Neural crest cell (in vitro differentiated cells): ENCODE measurements at places on chromosomes 13 and 19.

- no peak for DNase-seq
Observed at GRCh38 chr13:75307370-75307949, 174.5 kb downstream of the TBC1D4 start.

GRCh38 chr13:30846311-30846710 is 59.8 kb upstream of the MEDAG start:
- no peak for DNase-seq

GRCh38 chr19:56076498-56076897 is 44.6 kb downstream of the ZNF787 start:
- DNase-seq, result peak; percentile 76

DNA sequence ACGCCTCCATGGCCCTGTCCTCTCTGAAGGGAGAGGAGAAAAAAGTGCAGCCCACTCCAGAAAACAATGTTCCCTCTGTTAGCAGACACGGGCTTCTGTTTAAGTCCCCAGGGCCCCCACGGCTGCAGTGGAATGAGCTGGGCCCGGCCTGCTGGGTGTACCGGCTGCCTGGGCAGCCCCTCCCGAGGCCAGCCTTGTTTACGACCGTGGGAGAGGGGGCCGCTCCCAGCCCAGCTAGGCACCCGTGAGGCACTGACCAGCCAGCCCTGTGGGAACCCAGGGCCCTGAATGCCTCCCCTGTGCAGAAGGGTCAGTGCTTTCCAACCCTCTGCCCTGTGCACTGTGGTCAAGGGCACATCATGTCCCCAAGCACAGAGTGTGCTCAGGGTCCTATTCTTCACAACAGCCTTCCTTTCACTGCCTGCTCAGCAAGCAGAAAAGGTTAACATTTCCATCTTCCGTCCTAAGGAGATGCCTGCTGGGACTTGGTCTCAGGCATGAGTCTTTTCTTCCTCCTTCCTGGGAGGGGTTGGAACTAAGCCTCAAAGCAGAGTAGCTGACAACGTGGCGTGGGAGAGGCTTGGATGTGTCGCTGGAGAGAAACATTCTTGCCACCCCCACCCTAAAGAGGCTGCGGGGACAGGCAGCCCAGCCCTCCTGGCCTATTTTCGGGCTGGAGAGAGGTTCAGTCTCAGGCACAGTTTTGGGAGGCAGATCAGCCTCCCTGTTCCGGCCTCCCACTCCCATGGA is 90.1 kb downstream of the RGCC start:
- peak; percentile 52 for DNase-seq

GRCh38 chr13:73542446-73542845 is 483.6 kb downstream of the KLF5 start:
- no peak for DNase-seq

DNA sequence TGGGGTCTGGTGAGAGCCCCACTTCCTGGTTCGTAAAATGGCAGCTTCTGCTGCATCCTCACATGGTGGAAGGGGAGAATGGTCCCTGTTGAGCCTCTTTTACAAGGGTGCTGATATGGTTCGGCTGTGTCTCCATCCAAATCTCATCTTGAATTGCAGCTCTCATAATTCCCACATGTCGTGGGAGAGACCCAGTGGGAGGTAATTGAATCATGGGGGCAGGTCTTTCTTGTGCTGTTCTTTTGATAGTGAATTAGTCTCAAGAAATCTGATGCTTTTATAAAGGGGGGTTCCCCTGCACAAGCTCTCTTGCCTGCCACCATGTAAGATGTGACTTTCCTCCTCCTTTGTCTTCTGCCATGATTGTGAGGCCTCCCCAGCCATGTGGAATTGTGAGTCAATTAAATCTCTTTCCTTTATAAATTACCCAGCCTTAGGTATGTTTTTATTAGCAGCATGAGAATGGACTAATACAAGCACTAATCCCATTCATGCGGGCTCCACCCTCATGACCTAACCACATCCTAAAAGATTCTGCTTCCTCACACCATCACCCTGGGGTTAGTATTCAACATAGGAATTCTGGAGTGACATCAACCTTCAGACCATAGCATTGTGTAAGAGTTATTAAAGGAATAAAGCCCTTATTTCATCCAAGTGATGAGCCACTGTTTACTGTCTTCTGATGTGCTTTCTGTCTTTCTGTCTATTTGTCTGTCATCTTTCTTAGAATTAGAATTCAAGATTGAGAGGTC is 159.0 kb upstream of the IRS2 start:
- no peak for DNase-seq

- DNase-seq, result no peak
Observed at GRCh38 chr13:48500652-48501197, 32.2 kb downstream of the RCBTB2 start.

- DNase-seq, result no peak
Observed at GRCh38 chr13:105327581-105328126, 1207.8 kb downstream of the EFNB2 start.

DNA sequence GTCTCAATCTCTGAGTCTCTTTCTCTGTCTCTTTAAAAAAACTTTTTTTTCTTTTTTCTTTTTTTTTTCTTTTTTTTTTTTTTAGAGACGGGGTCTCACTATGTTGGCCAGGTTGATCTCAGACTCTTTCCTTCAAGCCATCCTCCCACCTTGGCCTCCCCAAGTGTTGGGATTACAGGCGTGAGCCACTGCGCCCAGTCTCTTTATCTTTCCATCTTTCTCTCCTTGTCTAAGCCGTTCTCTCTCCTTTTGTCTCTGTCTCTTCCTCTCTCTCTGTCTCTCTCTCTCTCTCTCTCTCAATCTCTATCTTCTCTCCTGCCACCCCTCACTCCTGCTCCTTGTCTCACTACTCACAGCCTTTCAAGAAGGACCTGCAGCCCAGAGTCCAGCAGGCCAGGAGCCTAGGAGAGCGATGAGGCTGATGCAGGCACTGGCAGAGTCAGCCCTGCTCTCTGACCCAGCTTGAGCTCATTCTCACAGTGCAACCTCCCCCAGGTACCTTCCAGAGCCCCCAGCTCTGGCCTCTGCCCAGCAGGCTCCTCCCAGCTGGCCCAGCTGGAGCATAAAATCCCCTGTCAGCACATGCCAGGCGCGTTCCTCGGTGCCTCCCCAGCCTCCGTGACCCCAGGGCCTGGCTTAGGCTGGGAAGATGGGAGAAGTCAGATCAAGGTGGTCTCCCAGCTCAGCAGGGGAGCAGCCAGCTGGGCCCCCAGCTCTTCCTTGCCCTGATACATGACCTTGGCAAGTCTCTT is at the start of gene NPHS1:
NPHS1 (minus strand) TSS at position 476 of the 752 bp plus-strand sequence. CDS start 667 bp downstream, outside the sequence.
- DNase-seq, result no peak

DNA sequence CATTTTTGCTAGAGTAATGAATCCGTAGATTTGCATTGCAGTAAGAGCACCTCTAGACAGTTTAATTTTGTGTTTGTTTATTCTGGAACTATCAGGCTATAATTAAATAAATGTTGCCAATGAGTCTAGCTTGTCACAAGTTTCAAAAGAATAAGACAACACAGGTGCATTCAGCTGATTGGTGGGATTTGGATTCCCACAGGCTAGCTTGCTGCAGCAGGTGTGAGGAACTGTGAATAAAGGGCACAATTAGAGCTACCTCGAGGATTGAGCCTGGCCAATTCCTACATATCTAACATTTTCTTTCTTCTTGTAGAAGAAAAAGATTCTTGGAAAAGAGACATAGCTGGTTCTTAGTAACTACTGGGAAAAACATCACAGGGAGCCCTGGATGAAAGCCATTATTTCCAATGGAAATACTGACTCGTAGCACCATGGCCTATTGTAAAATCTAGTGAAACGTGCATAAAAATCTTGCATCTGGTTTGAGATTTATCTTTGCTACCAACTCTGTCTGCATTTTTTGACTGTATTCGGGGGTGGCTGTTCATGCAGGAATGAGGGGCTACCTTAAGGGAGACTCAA is 360.9 kb downstream of the FGF9 start:
- no peak for DNase-seq

GRCh38 chr13:94318418-94318817 is 161.1 kb downstream of the DCT start:
- no peak for DNase-seq

GRCh38 chr13:47934371-47934770 is 66.7 kb downstream of the SUCLA2 start:
- no peak for DNase-seq

DNA sequence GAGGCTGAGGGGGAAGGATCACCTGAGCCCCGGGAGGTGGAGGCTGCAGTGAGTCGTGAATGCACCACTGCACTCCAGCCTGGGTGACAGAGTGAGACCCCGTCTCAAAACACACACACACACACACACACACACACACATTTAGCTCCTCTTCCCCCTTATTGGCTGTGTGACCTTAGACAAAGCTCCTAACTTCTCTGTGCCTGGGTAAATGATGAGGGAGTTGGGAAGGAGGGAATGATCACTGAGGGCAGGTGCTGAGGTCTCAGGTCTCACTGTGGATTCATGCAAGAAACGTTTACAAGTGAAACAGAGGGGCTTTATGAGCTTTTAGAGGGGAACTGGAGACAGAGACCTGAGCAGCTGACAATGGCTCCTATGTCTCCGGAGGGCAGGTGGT is 16.9 kb upstream of the BCL3 start:
- no peak for DNase-seq

DNA sequence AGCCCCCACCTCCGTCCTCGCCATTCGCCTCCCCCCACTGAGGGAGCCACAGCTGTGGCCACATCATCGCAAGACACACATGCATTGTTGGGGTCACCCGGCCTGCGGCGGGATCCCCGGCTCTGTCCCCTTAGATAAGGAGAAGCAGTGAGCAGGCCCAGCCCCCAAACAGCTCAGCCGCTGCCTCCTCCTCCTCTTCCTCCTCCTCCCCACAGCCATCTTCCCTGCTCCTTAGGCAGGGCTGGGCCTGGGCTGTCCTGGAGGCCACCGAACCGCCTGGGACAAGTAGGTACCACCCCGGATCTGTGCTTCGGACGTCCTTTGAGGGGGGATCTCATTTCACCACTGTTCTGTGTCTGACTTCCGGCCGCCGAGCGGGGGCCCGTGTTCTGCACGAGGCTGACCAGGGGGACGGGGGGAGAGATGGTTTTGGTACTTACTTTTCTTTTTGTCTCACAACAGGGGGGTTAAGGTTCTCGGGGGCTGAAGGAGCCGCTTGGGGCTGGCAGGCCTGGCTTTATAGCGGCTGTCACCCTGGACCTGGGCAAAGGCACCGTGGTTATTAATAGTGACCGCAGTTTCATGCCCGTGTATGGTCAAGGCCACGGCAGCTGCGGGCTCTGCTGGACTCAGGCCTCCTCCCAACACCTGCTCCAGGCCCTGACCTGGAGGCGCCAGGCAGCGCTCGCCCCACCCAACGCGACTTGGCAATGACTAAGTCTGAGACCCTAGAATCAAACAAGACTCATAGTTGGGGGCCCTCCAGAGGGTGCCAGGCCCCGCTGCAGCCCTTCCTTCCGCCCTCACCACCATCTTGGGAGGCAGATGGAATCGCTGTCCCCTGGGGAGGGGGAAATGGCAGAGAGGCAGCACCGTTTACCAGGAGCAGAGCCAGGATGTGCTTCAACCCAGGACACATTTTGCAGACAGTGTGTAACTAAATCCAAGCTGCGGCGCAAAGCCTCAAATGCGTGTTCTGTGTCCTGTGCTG is 18.3 kb downstream of the NMRK2 start:
- no peak for DNase-seq

GRCh38 chr19:36152352-36153091 is at the start of gene COX7A1:
Gene COX7A1, minus strand, starts transcription at chr19:36152447. Its CDS starts 40 bp downstream, at chr19:36152407.
- DNase-seq, result no peak

DNA sequence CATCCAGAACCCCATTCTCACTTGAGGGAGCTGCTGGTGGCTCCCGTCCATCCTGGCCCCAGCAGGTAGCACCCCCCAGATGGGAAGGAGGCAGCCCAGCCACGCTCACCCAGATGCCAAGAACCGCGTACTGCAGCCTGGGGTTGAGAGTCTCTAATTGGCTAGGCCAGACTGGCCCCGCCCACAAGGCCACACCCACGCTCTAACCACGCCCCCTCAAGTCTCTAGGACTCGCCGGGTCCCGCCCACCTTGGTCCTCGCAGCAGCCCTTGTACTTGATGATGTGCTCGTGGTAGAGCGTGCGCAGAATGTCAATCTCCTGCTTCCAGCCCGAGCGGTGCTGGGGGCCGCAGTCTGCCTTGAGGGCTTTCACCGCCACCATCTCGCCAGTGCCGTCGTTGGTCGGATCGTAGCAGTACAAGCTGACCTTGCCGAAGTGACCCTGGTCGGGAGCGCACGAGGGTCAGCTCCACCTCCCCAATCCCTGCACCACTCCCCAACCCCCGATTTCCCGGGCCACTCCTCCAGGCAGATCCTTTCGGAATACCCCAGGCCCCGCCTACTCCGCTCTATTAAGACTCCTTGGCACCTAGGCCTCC is 14.5 kb upstream of the ICAM3 start:
- DNase-seq, result peak; percentile 68

DNA sequence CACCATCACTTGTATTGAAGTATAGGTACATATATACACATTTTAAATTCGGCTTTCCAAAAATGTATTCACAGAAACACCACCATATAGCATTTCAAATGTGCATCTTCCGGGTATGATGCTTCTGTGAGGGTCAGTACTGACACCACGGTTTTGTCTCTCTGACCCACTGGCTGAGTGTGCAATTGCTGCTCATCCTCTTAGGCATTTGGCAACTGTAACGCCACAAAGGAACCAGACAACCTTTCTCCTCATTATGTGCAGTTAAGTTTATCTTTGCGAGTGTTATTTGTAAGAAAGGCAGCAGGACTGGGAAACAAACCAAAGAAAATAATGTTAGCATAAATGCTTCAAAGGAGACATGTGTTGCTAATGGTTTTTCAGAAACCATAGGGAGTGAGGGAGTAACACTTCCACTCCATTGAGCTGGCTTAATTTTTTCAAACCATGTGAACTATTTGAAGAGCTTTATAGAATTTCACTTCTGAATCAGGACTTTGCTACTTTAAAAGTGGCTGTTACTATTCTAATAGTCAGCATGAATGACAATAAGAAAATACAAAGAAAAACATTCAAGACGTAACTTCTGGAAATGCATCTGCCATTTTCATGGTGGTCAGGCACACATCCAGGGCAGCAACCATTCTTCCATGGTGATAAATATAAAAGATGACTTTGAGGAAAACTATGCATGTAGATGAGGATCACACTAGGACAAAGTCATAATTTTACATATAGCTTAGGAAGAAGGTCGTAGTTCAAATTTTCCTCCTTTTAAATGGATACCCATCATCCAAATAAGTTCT is 423.3 kb downstream of the MZT1 start:
- DNase-seq, result no peak

DNA sequence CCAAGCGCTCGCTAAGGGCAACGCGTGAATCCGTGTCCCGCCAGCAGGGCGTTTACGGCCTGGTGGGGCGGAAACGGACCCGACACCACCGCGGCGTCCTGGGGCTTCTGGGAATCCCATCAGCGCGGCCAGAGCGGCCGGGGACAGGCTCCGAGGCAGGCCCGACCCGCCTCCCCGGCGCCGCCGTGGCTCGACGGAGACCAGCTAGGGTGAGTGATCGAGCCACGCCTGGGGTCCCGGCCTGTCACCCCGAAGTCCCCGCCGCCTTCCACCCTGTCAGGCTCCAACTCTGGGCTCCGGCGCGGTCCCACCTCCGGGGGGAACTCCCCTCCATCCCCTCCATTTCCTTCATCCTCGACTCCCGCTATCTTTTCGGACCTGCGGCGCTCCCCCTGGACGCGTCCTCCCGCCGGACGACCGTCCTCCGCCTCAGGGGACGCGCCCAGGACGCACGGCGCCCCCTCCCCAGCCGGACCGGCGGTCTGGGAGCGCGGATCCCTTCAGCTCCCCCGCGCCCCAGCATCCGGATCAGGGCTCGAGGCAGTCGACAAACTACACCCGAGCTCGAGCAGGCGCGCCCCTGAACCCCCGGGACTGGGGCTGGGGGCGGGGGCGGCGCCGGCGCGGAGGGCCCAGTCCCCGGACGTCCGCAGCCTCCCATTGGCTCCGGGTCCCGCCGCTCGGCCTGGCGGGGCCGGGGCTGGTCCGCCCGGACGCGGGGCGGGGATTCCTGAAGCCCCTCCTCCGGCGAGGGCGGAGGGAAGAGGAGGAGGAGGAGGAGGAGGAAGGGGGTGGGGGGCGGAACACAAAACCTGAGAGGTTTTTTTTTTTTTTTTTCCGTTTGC is 638 bp upstream of the BICRA start:
- peak; percentile 93 for DNase-seq
